GM12878 (cell line): ENCODE measurements at places on chromosomes 2 and 18. TPM values are rescaled to one million over a fixed set of nuclear protein-coding genes. Genes with fewer than 3 reads are reported as not detected.

The ABCG8 gene
- total RNA-seq: not detected in 2 replicates

The NYAP2 gene
- total RNA-seq: not detected in 2 replicates

The MFSD2B gene
- total RNA-seq: 0.19 and 0.28 TPM in 2 replicates

The HDAC4 gene
- total RNA-seq: 15.7 and 17.7 TPM in 2 replicates

The CAD gene
- total RNA-seq: 101 and 119 TPM in 2 replicates

The LHCGR gene
- total RNA-seq: 0.11 TPM in 1 of 2 replicates, not detected in the other

The ESPNL gene
- 0.32 and 0.41 TPM in 2 replicates for total RNA-seq

The ANKRD53 gene
- total RNA-seq: not detected in 2 replicates

The CAB39 gene
- 76.0 and 78.6 TPM in 2 replicates for total RNA-seq

The VIL1 gene
- total RNA-seq: 0.13 and 0.62 TPM in 2 replicates

The WDR7 gene
- 14.1 and 15.2 TPM in 2 replicates for total RNA-seq

The RFX8 gene
- not detected in 2 replicates for total RNA-seq

The SOX11 gene
- total RNA-seq: 0.03 TPM in 1 of 2 replicates, not detected in the other

The ATP8B1 gene
- total RNA-seq: 0.16 and 0.23 TPM in 2 replicates

The SNORC gene
- total RNA-seq: 0.64 and 0.72 TPM in 2 replicates

The THSD7B gene
- total RNA-seq: 0.33 and 0.51 TPM in 2 replicates

The EFEMP1 gene
- 0.24 and 0.33 TPM in 2 replicates for total RNA-seq

The VWA3B gene
- not detected in 2 replicates for total RNA-seq
